ENCODE measurements at places on chromosomes 2 and 18. TPM values are rescaled to one million over a fixed set of nuclear protein-coding genes. Genes with fewer than 3 reads are reported as not detected.

DNA sequence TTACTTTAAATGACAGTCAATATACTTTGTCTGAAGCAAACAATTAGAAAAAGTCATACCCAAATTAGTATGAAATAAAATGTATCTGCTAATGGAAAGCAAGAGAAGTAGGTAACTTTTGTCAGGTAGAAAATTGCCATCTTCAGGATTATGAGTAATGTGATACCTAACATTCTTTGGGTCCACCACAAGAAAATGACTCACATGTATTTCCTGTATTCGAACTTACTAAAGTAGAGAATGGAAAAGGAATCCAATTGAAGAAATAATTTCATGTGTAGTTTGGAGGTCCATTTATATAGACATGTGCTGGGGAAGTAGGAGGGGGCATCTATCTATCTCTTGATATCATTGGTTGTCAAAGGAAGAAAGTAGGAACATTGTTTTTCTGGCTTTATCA lies 636.2 kb upstream of the CHAC2 start:
- no peak for DNase-seq

DNA sequence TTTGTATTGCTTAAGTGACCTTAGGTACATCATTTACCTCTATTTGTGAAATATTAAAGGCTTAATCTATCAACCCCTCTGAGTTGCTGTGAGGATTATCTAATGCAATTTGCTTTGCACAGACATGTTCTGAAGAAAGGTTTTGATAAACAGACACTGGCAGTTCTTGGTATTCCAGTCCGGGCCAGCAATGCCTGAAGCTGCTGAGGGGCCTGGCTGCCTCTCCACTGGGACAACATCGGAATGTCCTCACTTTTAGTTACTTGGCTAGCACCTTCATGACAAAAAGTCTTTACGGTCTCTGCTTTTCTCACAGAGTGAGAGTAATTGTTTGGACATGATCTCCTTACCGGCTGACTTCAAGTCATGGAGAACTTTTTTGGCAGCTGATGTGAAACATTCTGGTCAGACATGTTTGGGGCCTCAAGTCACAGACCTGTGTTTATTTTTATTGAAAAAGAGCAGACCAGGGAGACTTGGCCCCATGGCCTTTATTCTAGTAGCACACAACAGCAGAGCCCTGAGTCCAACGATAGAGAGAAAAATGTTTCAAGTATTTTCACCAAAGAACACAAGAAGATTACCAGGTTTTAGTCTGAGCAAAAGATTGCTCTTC lies 1112.3 kb upstream of the FANCL start:
- DNase-seq = no peak

STPG4 gene
- total RNA-seq = not detected

ERBB4 gene
- 0.03 TPM for total RNA-seq

DNA sequence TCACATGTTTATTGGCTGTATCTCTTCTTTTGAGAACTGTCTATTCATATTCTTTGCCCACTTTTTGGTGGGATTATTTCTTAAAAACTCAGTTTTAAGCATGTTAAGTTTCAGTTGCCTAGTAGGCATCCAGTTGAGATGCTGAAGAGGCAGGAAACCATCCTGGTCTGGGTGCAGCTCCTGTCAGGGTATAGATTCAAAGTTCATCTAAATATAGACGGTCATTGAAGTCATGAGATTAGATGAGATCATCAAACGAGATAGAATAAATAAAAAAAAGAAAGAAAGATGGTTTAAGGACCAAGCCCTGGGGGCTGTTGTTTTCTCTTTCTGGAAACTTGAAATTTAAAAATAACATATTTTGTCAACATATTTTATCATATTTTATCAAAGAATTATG lies 9.2 kb upstream of the DNAH7 start:
- no peak for DNase-seq

- DNase-seq = no peak
These were observed 29.0 kb downstream of the B4GALT6 start for GRCh38 chr18:31655354-31655753.

- DNase-seq = no peak
These were observed 45.5 kb upstream of the FOSL2 start for GRCh38 chr2:28347193-28347592.

SH3RF3 gene
- 8.8 TPM for total RNA-seq

DNA sequence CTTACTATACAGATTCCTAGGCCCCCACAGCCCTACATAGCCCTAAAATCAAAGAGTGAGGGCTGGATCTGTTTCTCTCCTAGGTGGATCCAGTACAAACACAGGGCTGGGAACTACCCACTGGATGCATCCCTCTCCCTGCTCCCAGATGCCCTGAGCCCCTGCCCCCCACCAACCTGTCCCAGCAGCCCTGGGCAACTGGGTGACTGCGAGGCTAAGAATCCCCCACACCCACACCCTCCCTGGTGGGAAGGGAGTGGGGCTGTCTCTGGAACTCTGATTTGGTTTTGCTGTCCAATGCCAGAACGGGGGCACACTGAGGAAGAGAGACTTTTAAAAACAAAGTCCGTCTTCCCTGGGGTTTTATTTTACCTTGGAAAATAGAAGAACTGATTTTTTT lies 113.1 kb downstream of the SMAD7 start:
- no peak for DNase-seq

FABP1 gene
- not detected for total RNA-seq

ONECUT2 gene
- 0.03 TPM for total RNA-seq

DNA sequence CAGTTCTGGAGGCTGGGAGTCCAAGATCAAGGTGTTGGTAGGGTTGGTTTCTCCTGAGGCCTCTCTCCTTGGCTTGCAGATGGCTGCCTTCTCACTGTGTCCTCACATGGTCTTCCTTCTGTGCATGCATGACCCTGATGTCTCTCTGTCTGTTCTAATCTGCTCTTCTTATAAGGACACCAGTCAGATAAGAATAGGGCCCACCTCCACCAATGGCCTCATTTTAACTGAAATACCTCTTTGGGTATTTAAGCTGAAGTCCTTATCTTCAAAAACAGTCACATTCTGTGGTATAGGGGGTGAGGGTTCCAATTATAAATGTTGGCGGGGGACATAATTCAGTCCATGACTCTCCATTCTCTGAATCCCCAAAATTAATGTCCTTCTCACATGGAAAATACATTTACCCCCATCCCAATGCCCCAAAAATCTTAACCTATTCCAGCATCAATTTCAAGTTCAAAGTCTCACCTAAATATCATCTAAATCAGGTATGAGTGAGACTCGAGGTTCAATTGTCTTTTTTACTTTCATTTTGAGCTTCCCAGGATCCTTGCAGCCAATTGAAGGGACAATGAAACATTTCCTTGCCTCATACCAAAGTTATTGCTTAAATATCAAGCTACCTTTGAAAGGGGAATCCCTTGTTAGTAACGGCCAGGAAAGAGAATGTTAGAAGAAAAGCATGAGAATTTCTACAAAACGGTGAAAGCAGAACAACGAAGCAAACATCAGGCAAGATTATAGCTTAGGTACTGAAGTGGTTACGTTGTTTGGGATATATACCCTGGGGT lies 20.6 kb upstream of the CNOT11 start:
- DNase-seq = no peak

DNA sequence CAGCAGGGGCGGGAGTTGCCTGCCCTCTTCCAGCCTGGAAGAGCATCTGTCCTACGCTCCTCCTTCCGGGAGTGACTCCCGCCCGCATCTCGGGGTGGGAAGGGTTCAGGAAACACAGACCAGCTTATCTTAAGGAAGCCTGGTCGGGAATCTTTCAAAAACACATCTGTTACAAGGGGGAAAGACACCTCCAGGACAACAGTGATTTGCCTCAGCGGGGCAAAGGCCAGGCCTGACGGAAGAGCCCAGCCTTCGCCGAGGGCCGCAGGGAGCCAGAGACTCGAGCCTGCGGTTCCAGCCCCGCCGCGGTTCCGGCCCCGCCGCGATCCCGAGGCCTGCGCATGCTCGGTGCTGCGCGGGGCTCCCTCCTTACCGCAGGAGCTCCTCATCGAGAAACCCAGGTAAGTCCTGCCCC lies 38.1 kb upstream of the TGIF1 start:
- no peak for DNase-seq

DNA sequence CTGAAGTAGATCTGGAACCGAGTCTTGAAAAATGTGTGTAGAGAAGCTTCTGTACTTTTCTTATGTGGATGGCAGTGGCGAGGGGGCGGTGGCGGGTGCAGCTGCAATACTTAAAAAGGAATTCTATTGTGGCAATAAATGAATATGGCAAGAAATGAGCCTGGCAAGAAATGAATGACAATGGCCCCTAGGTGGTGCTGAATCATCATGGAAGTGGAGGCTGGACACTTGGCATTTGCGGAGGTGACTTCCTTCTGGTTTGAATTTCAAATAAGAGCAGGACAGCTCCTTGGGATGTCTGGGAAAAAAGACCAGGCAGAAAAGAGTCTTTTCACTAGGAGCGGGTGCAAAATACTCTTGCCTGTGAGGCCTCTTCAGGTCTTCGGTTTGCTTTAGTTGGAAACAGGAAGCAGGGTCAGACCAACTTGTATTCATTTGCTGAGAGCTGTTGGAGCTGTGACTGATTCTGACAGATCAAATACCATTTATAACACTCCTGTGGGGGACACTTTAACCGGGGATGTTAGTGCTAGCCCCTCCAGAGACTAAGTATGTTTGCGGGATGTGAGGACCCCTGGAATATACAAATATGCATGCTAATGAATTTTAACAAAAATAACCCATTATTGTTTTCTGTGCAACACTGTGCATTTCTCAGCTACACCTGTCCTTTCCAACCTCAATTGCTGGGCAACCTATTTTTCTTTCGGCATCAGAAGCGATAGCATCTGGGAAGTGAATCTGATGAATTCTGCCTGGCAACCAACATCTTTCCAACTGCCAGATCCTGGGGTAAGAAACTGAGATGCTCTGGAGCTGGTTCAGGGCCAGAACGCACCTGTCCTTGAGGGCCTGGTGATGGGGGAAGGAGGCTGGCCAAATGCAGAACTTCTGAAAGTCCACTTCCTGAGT lies 35.4 kb downstream of the FASTKD2 start:
- DNase-seq = no peak

EVX2 gene
- not detected for total RNA-seq

CDH20 gene
- total RNA-seq = not detected

- no peak for DNase-seq
These were observed 175.9 kb upstream of the ITGA4 start for GRCh38 chr2:181281206-181281832.

DNA sequence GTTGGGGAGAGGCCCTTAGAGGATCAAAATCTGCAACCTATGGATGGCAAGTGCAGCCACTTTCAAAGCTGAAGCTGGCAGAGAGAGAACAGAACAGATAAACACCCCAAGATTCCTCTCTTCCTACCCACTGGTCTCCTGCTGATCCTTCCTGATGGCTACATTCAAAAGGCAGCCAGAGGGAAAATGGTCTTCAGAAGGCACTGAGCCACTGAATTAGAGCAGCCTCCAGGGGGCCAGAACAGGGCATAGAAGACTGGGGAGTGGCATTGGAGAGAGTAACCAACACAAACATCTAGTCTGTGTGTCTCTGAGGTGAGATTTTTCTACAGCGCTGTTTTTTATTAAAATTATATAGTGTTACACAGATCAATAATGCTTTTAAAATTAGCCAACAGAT lies 432.6 kb downstream of the PARD3B start:
- no peak for DNase-seq

DNA sequence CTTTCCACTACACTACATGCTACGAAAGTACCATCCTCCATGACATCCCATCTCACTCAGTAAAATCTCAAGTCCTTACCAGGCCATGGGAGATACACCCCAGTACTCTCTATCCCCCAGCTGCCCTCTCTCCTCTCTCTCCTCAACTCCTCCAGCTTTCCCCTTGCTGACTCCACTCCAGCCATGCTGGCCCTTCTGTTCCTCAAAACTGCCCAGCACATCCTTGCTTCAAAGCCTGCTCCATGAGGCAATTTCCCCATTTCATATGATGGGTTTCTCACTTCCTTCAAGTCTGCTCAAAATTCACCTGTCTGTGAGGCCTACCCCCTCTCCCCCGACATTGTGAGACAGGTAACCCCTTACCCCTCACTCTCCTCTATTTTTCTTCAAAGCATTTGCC lies 8.6 kb downstream of the CHN1 start:
- no peak for DNase-seq

DNA sequence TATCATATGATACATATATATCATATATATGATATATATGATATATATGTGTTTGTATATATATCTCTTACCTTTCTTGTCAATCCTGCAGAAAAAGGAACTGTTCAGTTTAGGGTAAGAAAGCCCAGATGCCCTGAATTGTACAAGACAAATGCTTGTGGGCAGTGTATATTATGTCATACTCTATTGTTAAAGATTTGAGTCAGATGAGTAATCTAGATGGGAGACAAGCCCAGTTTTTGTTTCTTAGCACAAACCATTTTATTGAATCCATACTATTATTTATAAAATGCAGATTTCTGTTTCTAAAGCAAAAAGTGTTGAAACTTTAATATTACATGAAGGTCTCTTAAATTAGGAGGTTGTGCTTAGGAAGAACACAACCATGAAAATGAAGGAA lies 90.6 kb downstream of the VRK2 start:
- no peak for DNase-seq

DNA sequence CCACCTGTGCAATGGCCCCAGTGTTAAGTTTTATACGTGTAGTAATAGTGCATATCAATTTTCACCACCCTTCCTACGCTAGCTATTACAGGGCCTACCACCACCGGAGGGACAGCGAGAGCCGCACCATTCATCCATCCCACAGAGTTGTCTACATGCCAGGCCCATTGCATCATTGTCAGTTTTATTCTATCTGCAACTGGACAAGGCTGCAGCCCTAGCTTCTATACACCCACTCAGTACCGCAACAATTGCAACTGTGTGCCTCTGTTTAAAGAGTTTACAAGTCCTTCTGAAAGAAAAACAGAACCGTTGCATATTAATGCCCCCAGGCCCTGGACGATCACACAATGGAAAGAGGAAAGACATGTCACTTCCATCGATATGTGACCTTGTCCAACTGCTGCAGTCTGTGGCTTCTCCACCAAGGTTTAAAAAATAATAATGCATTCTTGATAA lies 58.6 kb downstream of the ZEB2 start:
- DNase-seq = no peak

DNA sequence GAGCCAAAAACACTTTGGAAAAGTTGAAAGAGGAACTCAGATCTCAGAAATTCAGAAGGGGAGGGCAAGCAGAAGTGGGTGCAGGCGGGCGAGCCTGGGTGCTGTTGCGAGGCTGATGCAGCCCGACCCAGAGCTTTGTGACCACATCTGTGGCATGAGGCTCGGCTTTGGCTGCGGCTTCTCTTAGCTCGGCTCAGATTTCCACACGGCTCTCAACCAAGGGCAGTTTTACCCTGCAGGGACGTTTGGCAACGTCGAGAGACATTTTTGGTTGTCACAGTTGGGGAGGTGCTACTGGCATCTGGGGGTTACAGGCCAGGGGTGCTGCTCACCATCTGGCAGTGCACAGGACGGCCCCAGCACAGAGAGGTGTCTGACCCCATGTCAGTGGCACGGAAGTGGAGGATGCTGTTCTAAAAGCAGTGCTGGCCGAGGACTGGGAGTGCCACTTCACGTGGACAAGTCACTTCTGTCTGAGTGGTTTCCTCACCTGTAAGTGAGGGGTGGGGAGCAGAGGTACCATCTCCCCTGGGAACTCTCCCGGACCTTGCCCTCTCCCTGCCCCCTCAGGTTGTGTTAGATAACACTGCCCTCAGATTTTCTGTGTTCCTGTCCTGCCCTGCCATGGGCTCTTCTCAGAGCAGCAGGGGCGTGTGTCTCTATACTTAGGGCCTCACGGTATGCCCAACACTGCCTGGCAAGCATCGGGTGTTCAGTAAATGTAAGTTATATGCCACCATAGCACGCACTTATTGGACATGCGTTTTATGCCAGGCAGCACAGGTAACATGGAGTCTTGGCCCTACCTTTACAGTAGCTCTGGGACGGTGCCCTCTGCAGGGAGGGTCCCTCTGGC lies 48.7 kb upstream of the FAHD2A start:
- DNase-seq = no peak

AFTPH gene
- 40.0 TPM for total RNA-seq

GRCh38 chr2:64243081-64244036 lies 99.1 kb upstream of the PELI1 start:
- no peak for DNase-seq
